ENCODE measurements at places on chromosomes 2 and 18.

- DNase-seq: no peak
Observed at GRCh38 chr2:175140332-175140731, 27.7 kb downstream of the ATF2 start.

GRCh38 chr2:147311058-147311430 is 533.8 kb upstream of the ACVR2A start:
- DNase-seq: no peak

DNA sequence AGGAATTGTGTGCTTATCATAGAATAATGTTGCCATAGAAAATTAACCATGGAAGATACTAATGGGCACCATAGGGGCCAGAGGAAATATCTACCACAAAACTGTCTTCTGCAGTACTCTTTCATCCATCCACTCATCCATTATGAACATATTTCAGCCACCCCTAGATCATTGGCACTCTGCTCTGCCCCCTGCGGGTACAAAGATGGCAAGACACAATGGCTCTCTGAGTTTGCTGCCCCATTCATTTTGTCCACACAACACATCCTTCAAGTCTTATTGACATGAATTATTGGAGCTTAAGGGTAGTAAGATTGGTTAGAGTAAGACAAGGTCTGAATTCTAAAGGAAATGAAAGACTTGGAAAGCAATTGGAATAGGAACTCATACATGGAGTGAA is 1224.7 kb upstream of the CELF4 start:
- DNase-seq: peak; percentile 40

- DNase-seq: peak; percentile 35
Observed at GRCh38 chr2:230863442-230864121, 1.2 kb upstream of the ITM2C start.

GRCh38 chr2:12452185-12452584 is 264.6 kb upstream of the TRIB2 start:
- DNase-seq: no peak

DNA sequence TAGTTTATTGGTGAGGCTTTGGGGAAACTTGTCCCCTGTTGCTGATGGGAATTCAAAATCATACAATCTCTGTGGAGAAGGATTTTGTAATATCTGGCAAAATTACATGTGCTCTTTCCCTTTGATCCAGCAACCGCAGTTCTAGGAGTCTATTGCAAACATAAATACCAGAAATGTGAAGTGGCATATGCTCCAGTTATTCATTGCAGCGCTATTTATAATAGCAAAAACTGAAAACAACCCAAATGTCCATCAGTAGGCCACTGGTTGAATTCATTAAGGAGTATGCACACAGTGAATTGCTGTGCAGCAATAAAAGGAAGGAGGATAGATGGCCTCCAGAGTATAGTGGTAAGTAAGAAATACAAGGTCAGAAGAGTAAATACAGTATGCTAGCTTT is 76.5 kb downstream of the HNRNPLL start:
- no peak for DNase-seq

GRCh38 chr2:102025583-102026267 is 34.0 kb downstream of the IL1R2 start:
- DNase-seq: no peak

GRCh38 chr2:159903443-159904126 is 105.6 kb upstream of the CD302 start:
- DNase-seq: peak; percentile 59

All from DMS53 (cell line).